ENCODE measurements at places on chromosomes 5 and 9. TPM values are rescaled to one million over a fixed set of nuclear protein-coding genes. Genes with fewer than 3 reads are reported as not detected.

Gene OR13C4
- total RNA-seq: not detected

DNA sequence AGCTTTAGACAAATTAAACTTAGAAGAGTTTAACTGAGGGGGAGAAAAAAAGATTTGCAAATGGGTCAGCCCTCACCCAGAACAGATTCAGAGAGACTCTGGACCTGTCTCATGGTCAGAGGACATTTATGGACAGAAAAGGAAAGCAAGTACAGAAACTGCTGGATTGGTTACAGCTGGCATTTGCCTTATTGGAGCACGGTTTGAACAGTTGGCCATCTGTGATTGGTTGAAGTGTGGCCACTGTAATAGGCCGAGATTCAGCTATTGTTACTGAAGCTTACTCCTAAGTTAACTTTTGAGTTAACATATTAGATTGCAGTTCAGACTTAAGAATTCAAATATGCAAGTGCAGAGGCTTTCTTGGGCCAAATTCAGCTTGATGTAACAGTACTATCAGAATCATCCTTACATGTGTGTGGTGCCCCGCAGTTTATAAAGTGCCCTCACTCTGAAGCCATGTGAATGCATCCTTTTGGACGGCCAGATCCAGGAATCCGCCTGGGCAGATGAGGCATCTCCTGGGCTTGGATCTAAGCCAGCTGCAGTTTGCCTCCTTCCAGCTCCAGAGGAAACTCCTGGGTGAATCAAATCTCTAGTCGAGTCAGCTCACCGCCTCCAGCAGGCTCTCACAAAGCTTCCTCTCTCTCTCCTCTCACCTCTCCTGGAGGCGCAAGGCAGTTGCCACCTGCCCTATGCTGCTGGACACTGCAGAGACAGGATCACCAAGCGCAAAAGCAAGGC, 165.2 kb downstream of the ADAMTS12 start:
- no peaks in the 10 kb centered on the region for H3K27me3 ChIP-seq
- DNase-seq: no peak
- H3K4me3 ChIP-seq: no peak overlapping the region
- no peaks in the 10 kb centered on the region for H3K36me3 ChIP-seq
- H3K4me1 ChIP-seq: no peaks in the 10 kb centered on the region

- H3K4me3 ChIP-seq: no peak overlapping the region
- H3K27me3 ChIP-seq: no peaks in the 10 kb centered on the region
- no peak overlapping the region for H3K27ac ChIP-seq
- peaks cover 8% of the 10 kb centered on the region for H3K36me3 ChIP-seq
- no peaks in the 10 kb centered on the region for H3K4me1 ChIP-seq
Observed at GRCh38 chr9:99231711-99232110, 9.6 kb downstream of the SEC61B start.

DNA sequence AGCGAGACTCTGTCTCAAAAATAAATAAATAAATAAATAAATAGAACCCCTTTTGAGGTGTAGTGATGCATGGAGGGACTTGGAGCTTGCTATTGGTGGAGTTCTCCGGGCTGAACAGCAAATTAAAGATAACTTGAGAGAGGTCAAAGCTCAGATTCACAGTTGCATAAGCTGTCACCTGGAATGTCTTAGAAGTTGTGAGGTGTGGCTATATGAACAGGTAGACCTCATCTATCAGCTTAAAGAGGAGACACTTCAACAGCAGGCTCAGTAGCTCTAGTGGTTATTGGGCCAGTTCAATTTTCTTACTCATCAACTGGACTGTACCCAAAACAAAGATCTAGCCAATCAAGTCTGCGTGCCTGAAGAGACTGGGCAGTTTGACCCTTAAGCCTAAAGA, 11.7 kb upstream of the STING1 start:
- H3K27me3 ChIP-seq: no peaks in the 10 kb centered on the region
- peak overlapping the region; percentile 98 for H3K27ac ChIP-seq
- no peaks in the 10 kb centered on the region for H3K36me3 ChIP-seq
- DNase-seq: no peak
- H3K4me3 ChIP-seq: no peak overlapping the region

- no peaks in the 10 kb centered on the region for H3K36me3 ChIP-seq
- no peaks in the 10 kb centered on the region for H3K4me1 ChIP-seq
- H3K27ac ChIP-seq: no peak overlapping the region
- no peaks in the 10 kb centered on the region for H3K27me3 ChIP-seq
- no peak overlapping the region for H3K4me3 ChIP-seq
Observed at GRCh38 chr5:42487077-42487476, 63.8 kb downstream of the GHR start.

Measured in endothelial cell of umbilical vein (primary cell).